NCI-H510A (cell line): ENCODE measurements at places on chromosomes 3 and 15.

DNA sequence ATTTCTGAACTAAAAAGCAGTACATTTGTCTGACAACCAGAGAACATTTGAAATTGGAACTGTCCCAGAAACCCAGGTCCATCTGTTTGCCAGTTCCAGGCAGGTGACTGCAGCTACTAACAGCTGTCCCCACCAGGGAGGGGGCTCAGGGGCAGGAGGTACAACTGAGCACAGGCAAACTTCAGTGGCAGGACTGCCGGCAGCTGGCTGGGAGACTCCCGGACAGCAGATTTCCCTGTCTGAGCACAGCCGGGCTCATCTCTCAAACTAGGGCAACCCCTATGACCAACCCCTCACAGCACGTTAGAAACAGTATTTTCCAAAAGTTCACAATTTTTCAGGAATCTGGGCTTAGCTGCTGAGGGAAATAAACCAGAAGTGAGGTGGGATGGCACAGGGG, 88.8 kb downstream of the MEGF11 start:
- no peak for DNase-seq

GRCh38 chr15:56619887-56620286, 113.4 kb downstream of the ZNF280D start:
- DNase-seq: no peak

- no peak for DNase-seq
These were observed 1014.7 kb upstream of the CFAP20DC start for GRCh38 chr3:60064210-60065178.

DNA sequence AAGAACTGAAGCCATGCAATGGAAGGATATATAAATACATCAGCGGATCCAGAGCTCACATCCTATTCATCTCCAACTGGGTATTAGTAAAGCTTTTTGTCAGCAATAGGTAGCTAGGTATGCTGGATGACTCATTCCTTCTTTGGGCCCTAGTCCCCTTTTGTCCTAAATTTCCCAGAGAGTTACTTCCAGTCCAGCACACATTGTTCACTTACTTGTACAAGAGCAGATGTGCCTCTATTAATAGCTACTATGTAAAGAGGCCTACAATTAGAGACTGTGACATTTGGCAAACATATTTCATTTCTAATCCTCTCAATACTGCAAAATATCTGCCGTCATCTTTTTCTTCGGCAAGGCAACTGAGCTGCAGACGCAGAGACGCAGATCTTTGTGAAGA, 1.7 kb upstream of the SLC4A7 start:
- no peak for DNase-seq

- DNase-seq: no peak
These were observed 121.3 kb downstream of the STAC start for GRCh38 chr3:36501616-36502015.

DNA sequence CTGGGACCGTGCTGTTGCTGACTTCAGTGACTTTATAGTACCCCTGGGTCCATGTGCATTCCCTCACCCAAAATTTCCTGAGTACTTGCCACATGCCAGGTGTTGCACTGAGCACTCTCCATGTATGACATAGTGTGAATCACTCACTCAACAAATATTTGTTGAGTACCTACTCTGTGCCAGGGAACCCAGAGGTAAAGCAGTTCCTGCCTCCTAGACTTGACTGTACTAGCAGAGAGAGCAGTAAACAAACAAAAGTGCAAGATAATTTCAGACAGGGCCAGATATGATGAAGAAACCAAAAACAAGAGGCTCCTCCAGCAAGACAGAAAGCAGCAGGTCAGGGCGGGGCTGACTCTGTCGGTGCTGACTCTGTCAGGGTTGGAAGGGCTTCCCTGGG, 12.2 kb downstream of the TGM4 start:
- DNase-seq: no peak

GRCh38 chr3:194562986-194563385, 70.2 kb downstream of the TMEM44 start:
- DNase-seq: no peak

DNA sequence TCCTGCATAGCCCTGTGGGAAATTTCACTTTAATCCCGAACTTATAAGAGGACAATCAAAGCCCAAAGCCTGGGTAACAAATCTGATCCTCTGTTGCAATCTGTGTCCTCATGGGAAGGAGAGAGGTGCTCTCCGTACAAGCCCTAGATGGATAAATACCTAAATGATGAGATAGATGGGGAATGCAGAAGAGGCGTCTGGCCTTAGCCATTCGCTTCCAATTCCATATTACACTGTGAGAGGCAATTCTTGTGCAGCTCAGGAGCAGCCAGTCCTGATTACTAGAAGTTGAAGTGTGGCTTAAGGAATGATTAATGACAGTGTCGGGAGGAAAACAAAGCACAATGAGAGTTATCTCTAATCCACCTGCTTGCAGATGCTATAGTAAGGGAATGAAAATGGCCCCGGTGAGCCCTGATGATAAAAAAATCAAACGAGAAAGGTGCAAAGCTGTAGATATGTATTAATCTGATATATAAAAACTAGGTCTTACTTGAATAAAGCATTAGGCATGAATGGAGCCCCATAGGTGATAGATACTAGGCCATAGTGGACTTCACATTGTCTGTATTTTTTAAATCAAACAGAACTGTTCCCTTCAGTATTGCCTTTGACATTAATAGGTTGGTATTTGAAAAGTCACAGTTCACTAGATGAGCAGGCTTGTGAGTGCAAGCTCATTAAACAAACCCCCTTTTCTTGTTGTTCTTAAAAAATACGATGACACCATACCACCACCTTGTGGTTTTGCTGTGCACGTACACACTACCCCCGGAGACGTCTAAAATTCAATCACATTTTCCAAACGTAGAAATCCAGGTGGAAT, 54.2 kb upstream of the TMCO5A start:
- no peak for DNase-seq

DNA sequence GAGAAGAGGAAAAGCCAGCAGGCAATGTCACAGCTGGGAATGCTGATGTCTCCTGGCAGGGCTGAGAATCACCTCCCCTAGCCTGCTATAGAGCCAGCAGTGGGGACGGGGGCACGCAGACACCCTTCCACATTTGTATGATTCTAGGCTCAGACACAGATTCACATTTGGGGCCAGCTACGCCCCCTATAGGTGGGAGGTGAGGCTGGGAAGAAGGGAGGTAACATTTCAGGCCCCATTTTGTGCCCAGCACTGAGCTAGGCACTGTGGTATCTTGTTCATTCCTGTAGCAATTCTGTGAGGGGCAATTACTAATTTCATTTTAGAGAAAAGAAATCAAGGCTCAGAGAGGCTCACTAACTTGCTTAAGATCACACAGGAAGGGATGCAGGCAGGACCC, 15.9 kb upstream of the ACAD9 start:
- DNase-seq: no peak

- DNase-seq: no peak
These were observed 18.7 kb upstream of the KLF15 start for GRCh38 chr3:126375835-126376331.

GRCh38 chr3:195297446-195297845, 26.5 kb upstream of the XXYLT1 start:
- no peak for DNase-seq

DNA sequence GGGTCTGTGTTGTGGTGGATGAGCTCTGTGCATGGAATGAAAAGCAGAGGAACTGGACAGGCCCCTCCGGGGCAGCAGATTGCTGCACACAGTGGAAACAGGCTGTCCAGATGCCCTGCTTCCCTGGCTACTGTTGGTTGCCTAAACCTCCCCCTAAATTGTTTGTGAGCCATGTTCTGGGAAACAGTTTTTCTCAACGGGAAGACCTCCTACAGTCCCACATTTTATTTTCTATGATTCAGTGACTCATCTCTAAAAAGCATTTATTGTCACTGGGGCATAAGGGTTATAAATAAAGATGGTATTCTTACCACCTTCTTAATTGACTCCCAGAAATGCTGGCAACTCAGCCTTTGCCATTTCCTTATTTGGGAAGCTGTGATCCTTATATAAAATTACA, 20.3 kb upstream of the PTPN9 start:
- DNase-seq: no peak

- no peak for DNase-seq
These were observed 437.8 kb upstream of the BCHE start for GRCh38 chr3:166275024-166275390.

DNA sequence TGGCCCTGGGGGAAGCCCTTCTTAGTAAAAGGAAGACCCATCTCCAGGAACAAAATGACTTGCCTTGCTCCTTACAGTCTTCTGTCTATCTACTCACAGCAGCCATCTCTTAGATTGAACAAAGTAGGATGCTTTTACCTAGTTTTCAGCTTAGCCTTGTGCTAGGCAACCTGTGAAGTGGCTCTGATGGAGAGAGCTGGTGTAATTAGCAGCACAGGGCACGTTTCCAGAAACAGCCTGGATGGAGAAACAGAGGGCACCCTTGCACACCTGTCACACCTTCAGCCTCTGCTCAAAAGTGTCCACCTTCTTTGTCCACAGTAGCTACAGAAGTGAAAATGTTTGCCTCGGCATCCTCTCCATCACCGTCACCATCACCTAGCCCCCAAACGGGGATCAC, 292.9 kb downstream of the RORA start:
- no peak for DNase-seq

- DNase-seq: no peak
These were observed 33.0 kb downstream of the ANP32A start for GRCh38 chr15:68787609-68788263.

GRCh38 chr15:72207558-72208085, 10.0 kb upstream of the GRAMD2A start:
- DNase-seq: no peak

DNA sequence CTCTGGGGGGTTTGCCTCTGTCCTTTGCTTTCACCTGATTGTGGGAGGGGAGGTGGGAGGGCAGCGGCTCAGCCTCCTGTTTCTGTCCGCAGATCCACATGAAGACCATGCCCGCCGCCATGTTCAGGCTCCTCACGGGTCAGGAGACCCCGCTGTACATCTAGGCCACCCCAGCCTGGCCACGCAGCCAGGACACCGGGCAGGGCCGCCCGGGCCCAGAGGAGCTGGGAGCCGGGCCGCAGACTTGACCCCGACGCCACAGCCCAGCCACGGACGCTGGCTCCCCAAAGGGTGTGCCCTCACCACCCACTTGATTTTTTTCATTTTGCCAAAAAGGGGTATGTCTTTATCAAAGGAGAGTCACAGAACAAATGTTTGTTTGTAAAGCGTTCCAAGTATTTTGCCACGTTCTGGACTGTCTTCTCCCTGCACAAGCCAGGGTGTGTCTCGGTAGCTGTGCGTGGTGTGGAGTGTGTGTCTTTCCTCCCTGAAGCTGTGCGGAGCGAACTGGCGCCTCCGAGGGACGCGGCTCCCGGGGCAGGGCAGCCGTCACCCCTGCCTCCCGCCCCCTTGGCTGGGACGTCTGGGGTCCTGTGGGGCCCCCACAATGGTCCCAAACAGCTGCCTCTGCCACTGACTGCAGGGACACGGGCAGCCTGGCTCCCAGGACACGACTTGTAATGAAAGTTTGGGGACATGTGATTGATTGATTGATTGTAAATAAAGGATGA, 152.5 kb downstream of the NSMCE3 start:
- no peak for DNase-seq

DNA sequence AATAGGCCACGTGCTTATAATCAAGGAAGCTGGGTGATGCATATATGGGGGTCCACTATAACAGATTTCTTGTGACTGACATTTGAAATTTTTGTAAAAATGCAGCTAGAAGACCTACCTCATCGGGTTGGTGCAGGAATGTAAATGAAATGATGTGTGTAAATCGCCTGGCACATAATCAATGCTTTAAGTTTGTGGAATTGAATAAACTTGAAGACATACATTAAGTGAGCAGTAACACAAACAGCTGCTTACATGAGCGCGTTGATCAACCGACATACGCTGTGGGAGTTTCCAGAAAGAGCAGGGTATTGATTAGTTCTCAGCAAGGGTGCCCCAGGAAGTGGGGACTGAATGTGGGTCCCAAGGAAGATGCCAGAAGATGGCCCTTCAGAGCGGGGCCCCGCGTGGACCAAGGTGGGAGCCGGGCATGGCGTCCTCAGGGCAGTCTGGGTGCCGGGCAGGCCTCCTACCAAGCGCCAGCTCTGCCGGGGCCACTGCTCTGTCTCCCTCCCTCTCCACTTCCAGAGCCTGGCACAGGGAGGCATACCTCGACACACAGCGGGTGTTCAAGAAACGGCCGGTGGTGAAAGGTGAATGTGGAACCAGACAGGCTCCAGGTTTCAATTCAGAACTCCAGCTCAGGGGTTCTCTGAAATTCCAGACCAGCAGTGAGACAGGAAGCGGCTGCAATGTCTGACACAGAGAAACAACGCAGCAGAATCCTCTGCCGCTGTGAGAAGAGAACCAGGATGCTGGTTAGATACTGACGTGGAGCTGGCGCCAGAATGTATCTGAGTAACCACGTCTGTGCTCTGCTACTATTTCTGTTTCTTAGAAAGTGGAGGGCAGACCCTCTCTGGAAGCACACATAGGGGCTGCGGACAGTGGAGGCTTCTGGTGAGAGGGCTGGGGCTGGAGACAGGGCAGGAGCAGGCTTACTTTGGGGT, 12.6 kb downstream of the BFSP2 start:
- DNase-seq: no peak

GRCh38 chr3:49912881-49913281, 9.2 kb upstream of the MST1R start:
- no peak for DNase-seq

- no peak for DNase-seq
These were observed 50.9 kb downstream of the IQCH start for GRCh38 chr15:67305506-67305905.

DNA sequence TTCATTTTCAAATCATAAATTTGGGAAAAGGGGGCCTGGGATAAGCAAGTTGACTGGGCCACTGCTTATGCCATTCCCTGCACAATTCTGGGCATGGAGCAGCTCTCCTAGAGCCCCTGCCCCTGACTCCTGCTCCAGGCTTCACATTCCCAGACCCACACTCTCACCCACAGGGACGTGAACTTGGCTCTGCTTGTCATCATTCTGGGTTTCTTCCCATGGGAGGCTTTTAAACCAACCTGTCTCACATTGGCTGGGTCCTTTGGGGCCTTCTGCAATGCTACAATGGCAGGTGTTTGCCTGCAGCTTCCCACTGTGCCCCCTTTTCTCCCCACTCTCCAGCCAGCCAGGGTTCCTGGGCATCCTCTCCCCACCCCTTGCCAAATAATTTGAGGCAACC, 49.1 kb downstream of the CYP19A1 start:
- DNase-seq: no peak

DNA sequence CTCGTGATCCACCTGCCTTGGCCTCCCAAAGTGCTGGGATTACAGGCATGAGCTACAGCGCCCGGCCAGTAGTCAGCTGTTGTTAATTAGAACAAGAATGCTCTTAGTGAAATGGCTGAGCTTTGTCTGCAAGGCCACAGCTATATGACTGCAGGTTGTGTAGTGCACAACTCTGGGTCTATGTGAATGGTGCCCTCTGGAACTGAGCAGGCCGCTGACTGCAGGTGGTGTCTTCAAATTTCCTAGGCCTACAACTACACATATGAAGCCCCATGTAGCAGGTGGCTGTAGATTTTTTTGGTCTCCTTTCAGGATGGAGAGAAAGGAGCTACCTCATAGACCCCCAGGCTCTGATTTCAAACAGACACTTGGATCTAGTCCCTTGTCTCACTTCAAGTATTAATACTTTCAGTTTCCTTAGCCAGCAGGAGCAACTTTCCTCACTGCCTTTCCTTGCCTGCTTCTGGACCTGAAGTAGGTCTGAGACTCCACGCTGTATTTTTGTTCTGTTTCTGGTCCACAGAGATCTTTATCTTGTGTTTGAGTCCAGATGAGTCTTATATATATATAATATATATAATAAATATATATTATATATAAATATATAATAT, 86.9 kb downstream of the C3orf80 start:
- DNase-seq: no peak

- no peak for DNase-seq
These were observed 87.8 kb upstream of the CTDSPL start for GRCh38 chr3:37773911-37774310.

GRCh38 chr15:68583321-68583720, 4.5 kb downstream of the CORO2B start:
- DNase-seq: no peak
